ENCODE measurements at places on chromosomes 3 and 15. TPM values are rescaled to one million over a fixed set of nuclear protein-coding genes. Genes with fewer than 3 reads are reported as not detected.

Gene FAM81A
- 1.0 TPM for total RNA-seq

Gene TWF2
- 49.2 TPM for total RNA-seq

Gene GOLGA6B
- total RNA-seq, result 1.1 TPM

Gene CCK
- total RNA-seq, result not detected

Gene ANO10
- 10.9 TPM for total RNA-seq

Gene MEIS2
- not detected for total RNA-seq

Gene CPN2
- total RNA-seq, result not detected

Gene FBXL2
- total RNA-seq, result not detected

Gene CYFIP1
- total RNA-seq, result 9.2 TPM

Gene CKMT1B
- total RNA-seq, result not detected

Gene EAF2
- 5.1 TPM for total RNA-seq

Gene LDHAL6B
- total RNA-seq, result not detected

Gene TRAT1
- 9.1 TPM for total RNA-seq

Gene IL20RB
- total RNA-seq, result 3.6 TPM

Gene CAND2
- 0.52 TPM for total RNA-seq

Gene PAQR5
- 0.59 TPM for total RNA-seq

Gene NR1I2
- total RNA-seq, result 0.25 TPM

Gene REC114
- total RNA-seq, result not detected

Gene LRRC2
- not detected for total RNA-seq

Gene STXBP5L
- total RNA-seq, result not detected

Gene GOLGA8J
- total RNA-seq, result 1.2 TPM

Gene RPL15
- 1,291 TPM for total RNA-seq

Gene ATP13A4
- 3.6 TPM for total RNA-seq

Gene OR5H14
- not detected for total RNA-seq

Gene RBPMS2
- 7.2 TPM for total RNA-seq

Gene CCR1
- total RNA-seq, result 26.0 TPM

Gene XCR1
- total RNA-seq, result not detected

Gene KBTBD13
- not detected for total RNA-seq

Gene FGF7
- not detected for total RNA-seq

Gene EIF2B5
- total RNA-seq, result 59.4 TPM

Gene HTR3E
- not detected for total RNA-seq

Gene ATP13A5
- total RNA-seq, result not detected
